ENCODE measurements at places on chromosomes 16 and 17.

- no peak for DNase-seq
Measured at GRCh38 chr17:74730491-74731346, 6.3 kb upstream of the RAB37 start.

DNA sequence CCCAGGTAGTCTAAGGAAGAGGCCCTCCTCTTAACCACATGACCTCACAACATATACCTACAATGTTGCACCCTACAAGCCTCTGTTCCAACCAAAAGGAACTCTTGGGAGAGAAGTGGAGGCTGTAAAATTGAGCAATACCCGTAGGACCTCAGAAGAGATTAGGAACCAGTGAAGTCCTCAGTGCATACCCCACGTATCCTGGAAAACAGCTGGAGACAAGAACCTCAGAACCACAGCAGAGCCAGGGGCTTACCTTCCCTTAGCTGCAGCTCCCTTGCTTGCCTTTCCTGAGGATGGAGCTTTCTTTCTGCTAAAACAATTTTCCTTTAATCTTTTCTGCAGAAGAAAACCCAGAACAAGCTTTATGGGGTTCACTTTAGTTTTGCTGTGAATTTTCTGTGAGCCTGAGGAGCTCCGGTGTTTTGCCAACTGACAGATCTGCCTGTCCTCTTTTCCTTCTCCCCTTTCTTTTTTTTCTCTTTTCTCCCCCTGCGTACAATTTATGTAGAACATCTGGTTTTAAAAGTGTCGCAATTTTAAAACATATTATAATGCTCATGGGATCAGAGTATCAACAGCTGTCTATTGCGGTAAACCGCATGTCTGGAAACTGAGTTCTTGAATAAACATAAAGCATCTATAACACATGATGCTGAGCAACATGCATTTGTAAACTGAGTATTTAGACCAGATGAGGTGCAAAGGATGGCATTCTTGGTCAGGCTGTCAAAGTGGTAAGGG lies 226.4 kb upstream of the MAF start:
- no peak for DNase-seq

DNA sequence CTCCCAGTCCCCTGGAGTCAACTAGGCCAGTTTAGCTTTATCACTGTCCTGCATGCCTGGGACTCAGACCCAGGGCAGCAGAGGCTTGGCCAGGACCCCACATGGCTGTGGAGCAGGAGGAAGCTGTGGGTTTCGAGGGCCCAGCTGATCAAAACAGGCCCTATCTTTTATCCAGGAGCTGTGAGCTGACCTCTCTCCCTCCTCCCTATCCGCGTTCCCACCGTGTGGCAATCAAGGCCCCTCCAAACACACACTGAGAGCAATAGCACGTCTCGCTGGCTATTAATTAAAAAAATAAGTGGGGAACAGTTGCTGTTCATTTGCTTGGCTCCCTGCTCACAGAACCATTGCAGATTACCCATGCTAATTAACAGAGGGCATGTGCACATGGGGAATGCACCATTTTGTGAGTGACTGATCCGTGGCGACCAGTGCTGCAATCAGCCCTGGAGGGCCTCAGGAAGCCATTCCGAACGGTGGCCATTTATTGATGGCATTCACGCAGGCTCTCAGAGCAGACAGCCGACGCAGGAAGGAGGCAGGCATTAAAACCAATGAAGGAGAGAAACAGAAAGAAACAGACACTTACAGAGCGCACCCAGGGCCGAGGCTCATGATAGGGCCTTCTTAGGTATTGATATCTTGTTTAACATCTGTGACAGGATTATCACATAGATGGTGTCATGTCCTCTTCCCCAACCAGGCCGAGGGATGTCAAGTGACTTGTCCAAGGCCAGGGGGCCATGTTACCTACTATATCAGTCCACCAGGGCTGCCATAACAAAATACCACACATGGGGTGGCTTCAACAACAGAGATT lies 157.1 kb downstream of the KATNIP start:
- DNase-seq = no peak

DNA sequence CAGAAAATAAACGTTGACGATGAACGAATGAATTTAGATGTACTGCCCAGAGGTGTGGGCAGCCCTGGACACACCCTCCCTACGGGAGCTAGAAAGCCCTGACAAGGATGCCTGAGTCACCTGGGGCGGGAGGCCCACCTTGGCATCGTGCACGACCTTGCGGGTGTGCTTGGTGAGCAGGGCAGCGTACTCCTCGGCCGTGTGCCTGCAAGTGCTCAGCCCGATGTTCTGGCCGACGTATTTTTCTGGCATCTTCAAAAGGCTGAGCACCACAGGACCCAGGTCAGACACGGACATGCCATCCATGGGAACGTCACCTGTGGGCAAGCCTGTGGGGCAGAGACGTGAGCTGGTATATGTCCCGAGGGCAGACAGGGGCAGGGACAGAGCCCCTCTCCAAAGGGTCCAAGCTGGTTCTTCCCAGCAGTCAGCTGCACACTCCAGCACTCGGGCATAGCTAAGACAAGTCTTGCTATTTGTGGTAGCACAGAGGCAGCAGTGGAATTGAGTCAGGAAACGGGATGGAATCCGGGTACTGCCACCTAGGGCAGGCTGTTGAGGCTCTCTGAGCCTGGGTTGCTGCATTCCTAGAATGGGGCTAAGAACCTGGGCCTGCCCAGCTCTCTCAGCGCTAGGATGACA lies 10.8 kb downstream of the NMRAL1 start:
- DNase-seq = no peak

DNA sequence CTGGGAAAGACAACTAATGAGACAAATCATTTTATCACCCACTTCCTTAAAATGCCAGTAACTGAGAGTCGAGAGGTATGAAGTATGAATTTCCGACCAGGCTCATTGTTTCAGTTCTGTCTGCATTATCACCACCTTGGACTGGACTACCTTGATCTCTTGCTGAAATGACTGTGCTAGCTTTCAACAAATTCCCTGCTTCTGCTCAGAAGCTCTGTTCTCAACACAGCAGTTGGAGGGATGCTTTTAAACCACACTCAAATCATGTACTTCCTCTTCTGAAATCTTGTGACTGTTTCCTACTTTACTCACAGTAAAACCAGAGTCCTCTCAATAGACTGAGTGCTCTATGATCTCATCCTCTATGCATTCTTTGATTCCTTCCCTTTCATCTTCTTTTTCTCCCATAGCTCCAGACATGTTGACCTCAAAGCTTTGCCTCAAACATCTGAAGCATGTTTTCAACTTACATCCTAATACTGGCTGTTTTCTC lies 195.8 kb downstream of the KCNJ2 start:
- no peak for DNase-seq
